ENCODE measurements at places on chromosomes 7 and 10.
A peak's percentile ranks its signal among the peaks of the same experiment; 100 is the strongest.

DNA sequence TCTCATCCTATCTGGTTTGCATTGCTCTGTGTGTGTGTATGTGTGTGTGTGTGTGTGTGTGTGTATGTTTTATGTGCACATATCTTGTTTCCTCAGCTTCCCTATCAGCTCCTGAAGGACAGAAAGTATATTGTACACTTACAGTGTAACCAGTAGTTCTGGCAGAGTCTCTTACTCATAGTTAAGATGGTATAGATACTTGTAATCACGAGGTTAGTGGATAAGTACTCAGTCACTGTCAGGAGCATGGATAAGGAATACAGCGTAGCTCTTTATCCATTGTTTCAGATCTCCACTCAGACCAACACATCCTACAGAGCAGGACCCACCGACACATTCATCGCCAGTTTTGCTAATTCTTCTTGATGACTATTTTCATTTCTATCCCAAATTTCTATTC, 275.0 kb downstream of the TSPAN12 start:
- no peaks in the 10 kb centered on the region for H3K36me3 ChIP-seq
- H3K27me3 ChIP-seq: no peaks in the 10 kb centered on the region
- no peak overlapping the region for H3K4me3 ChIP-seq
- no peak for DNase-seq
- no peaks in the 10 kb centered on the region for H3K4me1 ChIP-seq
- no peak overlapping the region for H3K27ac ChIP-seq

DNA sequence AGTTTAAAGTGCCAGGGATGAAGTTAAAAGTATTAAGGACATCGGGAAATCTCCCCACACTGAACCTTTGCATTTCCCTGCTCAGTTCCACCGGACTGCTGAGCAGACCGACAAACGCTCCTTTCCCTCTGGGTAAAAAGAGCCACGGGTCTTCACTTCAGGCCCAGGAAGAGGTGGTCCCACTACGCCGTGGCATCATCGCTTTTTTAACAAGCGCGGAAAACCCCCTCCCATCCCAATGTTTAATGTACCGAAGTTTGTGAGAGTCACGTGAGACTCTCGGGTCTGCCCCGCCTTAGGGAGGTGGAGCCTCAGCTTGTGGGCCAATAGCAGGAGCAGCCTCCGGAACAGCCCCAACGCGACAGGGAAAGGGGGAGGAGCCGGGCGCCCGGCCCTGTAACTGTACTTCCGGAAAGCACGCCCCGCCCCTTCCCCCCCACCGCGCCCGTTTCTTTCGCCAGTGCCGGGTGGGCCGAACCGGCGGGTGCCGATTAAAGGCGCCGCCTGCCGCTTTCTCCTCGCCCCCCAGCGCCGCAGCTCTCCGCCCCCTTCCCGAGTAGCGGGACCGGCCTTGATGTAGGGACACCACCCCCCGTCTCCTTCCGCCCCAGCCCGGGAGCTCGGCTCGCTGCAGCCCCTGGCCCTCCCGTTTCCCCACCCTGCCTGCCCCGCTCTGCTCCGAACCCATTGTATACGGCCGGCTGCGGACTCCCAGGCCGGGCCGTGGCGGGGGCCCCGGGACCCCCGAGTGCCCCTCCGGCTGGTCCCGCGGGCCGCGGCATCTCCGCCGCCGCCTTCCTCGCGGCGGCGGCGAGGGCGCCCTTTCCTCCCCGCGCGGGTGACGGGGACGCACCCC, 2.2 kb upstream of the TRIM8 start:
- peaks cover 16% of the 10 kb centered on the region for H3K4me1 ChIP-seq
- peak overlapping the region; percentile 95 for H3K4me3 ChIP-seq
- H3K27me3 ChIP-seq: no peaks in the 10 kb centered on the region

DNA sequence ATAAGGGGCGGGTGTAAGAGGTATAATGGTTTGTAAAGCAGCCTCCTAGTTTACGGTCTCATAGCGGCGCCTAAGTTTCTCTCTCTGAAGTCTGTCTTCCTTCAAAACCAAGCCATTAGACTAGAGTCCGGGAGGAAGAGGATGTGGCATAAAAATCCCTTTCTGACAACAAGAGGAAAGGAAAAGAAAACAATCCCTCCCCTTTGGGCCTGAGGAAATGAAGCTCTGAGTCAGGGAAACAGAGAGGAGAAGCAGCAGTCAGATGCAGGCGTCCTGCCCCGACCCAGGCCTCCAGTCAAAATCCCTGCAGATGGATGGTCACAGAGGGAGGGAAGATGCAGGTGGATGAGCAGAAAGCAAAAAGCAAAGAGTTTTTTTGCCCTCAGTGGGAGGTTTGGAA, 23.7 kb downstream of the PARP12 start:
- H3K27ac ChIP-seq: no peak overlapping the region
- peaks cover 30% of the 10 kb centered on the region for H3K4me1 ChIP-seq
- H3K4me3 ChIP-seq: no peak overlapping the region
- DNase-seq: no peak

DNA sequence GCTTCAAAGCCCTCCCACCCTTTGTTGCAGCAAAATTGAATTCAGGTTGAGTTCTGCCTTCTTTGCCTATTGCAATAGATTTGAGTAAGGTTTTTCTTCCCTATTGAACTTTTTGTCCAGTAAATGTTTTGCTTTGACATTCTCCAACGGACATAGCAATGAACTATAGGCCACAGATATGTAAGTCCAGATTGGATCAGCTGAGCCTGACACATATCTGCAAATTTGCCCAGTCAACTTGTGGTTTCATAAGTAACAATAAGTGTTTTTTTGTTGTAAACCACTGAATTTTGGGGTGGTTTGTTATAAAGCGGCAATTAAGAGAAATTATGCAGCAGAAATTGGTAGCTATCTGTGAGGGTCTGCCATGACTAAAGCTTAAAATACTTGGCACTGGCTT, 332.1 kb upstream of the SORCS1 start:
- DNase-seq: no peak
- no peaks in the 10 kb centered on the region for H3K36me3 ChIP-seq
- H3K27me3 ChIP-seq: no peaks in the 10 kb centered on the region
- H3K4me1 ChIP-seq: no peaks in the 10 kb centered on the region
- H3K4me3 ChIP-seq: no peak overlapping the region
- H3K27ac ChIP-seq: no peak overlapping the region

GRCh38 chr10:103648636-103649532, 155.4 kb downstream of the NEURL1 start:
- H3K4me3 ChIP-seq: no peak overlapping the region
- H3K36me3 ChIP-seq: no peaks in the 10 kb centered on the region
- no peaks in the 10 kb centered on the region for H3K27me3 ChIP-seq

DNA sequence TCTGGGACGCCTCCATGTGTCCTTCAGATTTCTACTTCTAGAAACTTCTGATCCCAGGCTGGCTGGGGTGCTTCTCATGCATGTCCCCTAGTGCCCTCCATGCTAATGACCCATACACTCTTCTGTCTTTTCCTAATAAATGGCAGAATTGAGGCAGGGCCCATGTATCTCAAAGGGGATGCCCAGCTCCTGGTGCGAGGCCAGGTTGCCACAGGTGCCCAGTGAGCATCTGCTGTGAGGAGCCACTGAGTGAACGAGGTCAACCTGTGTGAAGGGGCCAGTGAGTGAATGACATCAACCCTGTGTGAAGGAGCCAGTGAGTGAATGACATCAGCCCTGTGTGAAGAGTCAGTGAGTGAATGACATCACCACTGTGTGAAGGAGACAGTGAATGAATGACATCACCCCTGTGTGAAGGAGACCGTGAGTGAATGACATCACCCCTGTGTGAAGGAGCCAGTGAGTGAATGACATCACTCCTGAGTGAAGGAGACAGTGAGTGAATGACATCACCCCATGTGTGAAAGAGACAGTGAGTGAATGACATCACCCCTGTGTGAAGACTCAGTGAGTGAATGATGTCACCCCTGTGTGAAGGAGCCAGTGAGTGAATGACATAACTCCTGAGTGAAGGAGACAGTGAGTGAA, 478.9 kb downstream of the PTPRN2 start:
- H3K27me3 ChIP-seq: no peaks in the 10 kb centered on the region
- no peak overlapping the region for H3K4me3 ChIP-seq
- H3K36me3 ChIP-seq: no peaks in the 10 kb centered on the region
- no peak for DNase-seq
- no peaks in the 10 kb centered on the region for H3K4me1 ChIP-seq

- H3K27me3 ChIP-seq: peaks cover 4% of the 10 kb centered on the region
- H3K27ac ChIP-seq: no peak overlapping the region
- H3K4me1 ChIP-seq: peaks cover 2% of the 10 kb centered on the region
- no peak for DNase-seq
- no peak overlapping the region for H3K4me3 ChIP-seq
Measured at GRCh38 chr10:113168584-113168983, 218.5 kb downstream of the TCF7L2 start.

GRCh38 chr7:19269301-19269700, 124.1 kb upstream of the FERD3L start:
- no peak overlapping the region for H3K27ac ChIP-seq
- no peaks in the 10 kb centered on the region for H3K4me1 ChIP-seq
- no peak for DNase-seq
- H3K4me3 ChIP-seq: no peak overlapping the region
- H3K27me3 ChIP-seq: no peaks in the 10 kb centered on the region

DNA sequence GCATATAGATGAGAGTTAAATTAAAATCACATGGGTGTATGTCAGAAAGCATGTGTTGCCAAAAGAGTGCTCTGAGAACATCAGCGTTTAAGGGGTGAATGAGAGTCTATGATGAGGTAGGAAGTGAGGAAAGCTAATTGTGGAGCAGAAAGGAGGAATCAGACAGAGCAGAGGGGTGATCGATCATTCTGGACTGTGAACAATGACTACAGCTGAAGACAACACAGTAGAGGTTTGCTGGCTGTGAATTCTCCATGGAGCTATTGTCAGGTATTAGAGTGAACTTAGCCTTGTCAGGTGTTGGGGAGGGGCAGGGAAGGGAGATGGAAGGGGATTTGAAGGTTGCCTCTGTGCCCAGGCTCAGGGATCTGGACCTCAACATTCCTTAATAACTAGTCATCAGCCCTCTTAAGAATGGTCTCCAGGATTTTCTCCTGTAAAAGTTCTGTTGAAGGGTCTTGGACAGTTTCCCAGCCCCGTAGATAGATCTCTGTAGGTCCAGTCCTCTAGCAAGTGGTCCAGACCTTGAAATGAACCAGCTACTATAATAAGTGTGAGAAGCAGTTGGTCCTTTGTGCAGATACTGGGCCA, 57.1 kb downstream of the KIF5B start:
- H3K36me3 ChIP-seq: no peaks in the 10 kb centered on the region
- no peak for DNase-seq
- H3K4me1 ChIP-seq: peaks cover 8% of the 10 kb centered on the region

GRCh38 chr7:87056346-87056745, 3.1 kb downstream of the ELAPOR2 start:
- peaks cover 11% of the 10 kb centered on the region for H3K4me1 ChIP-seq
- DNase-seq: no peak
- H3K4me3 ChIP-seq: no peak overlapping the region
- H3K27me3 ChIP-seq: peaks cover 23% of the 10 kb centered on the region
- H3K36me3 ChIP-seq: no peaks in the 10 kb centered on the region
- H3K27ac ChIP-seq: no peak overlapping the region

DNA sequence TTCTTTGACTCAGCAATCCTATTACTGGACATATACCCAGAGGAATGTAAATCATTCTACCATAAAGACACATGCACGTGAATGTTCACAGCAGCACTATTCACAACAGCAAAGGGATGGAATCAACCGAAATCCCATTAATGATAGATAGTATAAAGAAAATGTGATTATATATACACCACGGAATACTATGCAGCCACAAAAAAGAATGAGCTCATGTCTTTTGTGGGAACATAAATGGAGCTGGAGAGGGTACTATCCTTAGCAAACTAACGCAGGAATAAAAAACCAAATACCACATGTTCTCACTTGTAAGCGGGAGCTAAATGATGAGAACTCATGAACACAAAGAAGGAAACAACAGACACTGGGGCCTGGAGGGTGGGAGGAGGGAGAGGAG, 201.9 kb downstream of the DNAJC1 start:
- H3K27ac ChIP-seq: no peak overlapping the region
- H3K36me3 ChIP-seq: peaks cover 13% of the 10 kb centered on the region
- H3K4me1 ChIP-seq: peaks cover 20% of the 10 kb centered on the region
- no peaks in the 10 kb centered on the region for H3K27me3 ChIP-seq
- no peak overlapping the region for H3K4me3 ChIP-seq

DNA sequence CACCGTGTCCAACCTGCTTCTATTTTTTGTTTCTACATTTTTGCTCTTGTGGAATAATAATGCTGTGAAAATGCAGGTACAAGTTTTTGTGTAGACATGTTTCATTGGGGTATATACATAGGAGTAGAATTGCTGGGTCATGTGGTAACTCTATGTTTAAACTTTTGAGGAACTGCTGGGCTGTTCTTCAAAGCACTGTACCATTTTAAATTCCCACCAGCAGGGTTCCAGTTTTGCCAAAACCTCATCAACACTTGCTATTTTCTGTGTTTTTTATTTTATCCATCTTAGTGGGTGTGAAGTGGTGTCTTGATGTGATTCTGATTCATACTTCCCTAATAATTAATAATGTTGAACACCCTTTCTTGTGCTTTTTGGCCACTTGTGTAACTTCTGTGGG, 138.6 kb downstream of the RGS10 start:
- no peak overlapping the region for H3K27ac ChIP-seq
- no peak overlapping the region for H3K4me3 ChIP-seq
- H3K36me3 ChIP-seq: no peaks in the 10 kb centered on the region
- no peaks in the 10 kb centered on the region for H3K4me1 ChIP-seq

- peaks cover 36% of the 10 kb centered on the region for H3K4me1 ChIP-seq
- peaks cover 3% of the 10 kb centered on the region for H3K27me3 ChIP-seq
- peak; percentile 46 for DNase-seq
- peaks cover 15% of the 10 kb centered on the region for H3K36me3 ChIP-seq
- peak overlapping the region; percentile 83 for H3K27ac ChIP-seq
Measured at GRCh38 chr7:121544726-121545125, 148.6 kb upstream of the FAM3C start.

DNA sequence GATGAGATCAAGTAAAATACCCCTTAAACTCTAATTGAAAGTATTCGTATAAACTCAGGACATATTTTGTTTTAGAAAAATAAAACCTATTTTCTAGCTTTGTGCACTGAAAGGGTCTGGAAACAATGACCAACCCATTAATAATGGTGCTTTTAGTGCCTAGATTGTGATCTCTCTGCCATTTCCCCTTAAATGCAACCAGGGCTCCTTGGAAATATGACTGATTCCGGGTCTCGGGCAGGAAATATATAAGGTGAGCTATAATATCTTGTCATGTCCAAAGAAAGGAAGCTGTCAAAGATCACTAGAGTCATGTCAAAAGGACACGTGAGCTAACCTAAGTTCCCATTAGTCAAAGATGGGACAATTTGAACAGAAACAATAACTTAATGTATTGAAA, 12.4 kb upstream of the ADAM12 start:
- no peak overlapping the region for H3K27ac ChIP-seq
- H3K4me1 ChIP-seq: no peaks in the 10 kb centered on the region
- H3K36me3 ChIP-seq: no peaks in the 10 kb centered on the region
- no peak overlapping the region for H3K4me3 ChIP-seq
